ENCODE measurements at places on chromosomes 5 and 9. TPM values are rescaled to one million over a fixed set of nuclear protein-coding genes. Genes with fewer than 3 reads are reported as not detected.

KDM3B gene
- total RNA-seq, result 58.8 TPM

LCN15 gene
- not detected for total RNA-seq

PCDHGA8 gene
- total RNA-seq, result 2.8 TPM

SLC9A3 gene
- total RNA-seq, result 1.8 TPM

FGFR4 gene
- total RNA-seq, result not detected

PCDHB5 gene
- total RNA-seq, result 2.4 TPM

SLC6A3 gene
- not detected for total RNA-seq

TMEM215 gene
- not detected for total RNA-seq

INSL4 gene
- total RNA-seq, result not detected

PPP1R2B gene
- not detected for total RNA-seq

C5orf52 gene
- not detected for total RNA-seq

MRPL36 gene
- total RNA-seq, result 44.9 TPM

SLC31A1 gene
- 15.4 TPM for total RNA-seq

FOXD4L6 gene
- not detected for total RNA-seq

ARHGEF39 gene
- 2.2 TPM for total RNA-seq

PLAC8L1 gene
- not detected for total RNA-seq

DDX4 gene
- total RNA-seq, result not detected

LAMC3 gene
- 1.5 TPM for total RNA-seq

CKMT2 gene
- 1.5 TPM for total RNA-seq

IFNA2 gene
- not detected for total RNA-seq

CDX1 gene
- total RNA-seq, result not detected

GPR150 gene
- 0.33 TPM for total RNA-seq

PAEP gene
- not detected for total RNA-seq

ACOT12 gene
- total RNA-seq, result not detected

CD74 gene
- 426 TPM for total RNA-seq

SLC27A6 gene
- total RNA-seq, result 0.44 TPM

SH3GLB2 gene
- total RNA-seq, result 24.8 TPM

CYLC2 gene
- not detected for total RNA-seq

PCDHGA11 gene
- total RNA-seq, result 4.0 TPM

DHX29 gene
- 39.5 TPM for total RNA-seq

AFAP1L1 gene
- total RNA-seq, result 99.8 TPM

SLC36A2 gene
- 0.19 TPM for total RNA-seq

ANKRD34B gene
- not detected for total RNA-seq

NKD2 gene
- total RNA-seq, result 1.1 TPM

CYFIP2 gene
- 5.6 TPM for total RNA-seq

NOP16 gene
- total RNA-seq, result 20.5 TPM

OTP gene
- total RNA-seq, result not detected

ARSI gene
- total RNA-seq, result 0.49 TPM

PCDHGA4 gene
- total RNA-seq, result 4.0 TPM

TNC gene
- total RNA-seq, result 10.3 TPM
